ENCODE measurements at places on chromosomes 7 and 10.
A peak's percentile ranks its signal among the peaks of the same experiment; 100 is the strongest.

DNA sequence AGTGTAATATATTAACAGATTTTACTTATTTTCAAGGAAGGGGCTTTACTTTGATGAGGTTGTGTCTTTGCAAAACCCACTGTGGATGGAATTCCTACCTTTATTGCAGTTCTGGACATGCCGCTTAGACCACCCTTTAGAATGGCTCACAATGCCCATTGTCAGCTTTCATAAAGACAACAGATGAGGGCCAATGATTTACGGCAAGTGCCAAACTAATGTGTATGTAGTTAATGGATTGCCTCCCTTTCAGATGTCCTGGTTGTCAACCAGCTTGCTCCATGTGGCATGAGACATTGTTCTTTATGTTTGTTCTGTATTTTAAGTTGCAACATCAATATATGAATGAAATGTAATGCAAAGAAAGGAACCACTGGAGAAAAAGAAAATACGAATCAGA, 35.0 kb upstream of the ELMO1 start:
- DNase-seq = no peak

DNA sequence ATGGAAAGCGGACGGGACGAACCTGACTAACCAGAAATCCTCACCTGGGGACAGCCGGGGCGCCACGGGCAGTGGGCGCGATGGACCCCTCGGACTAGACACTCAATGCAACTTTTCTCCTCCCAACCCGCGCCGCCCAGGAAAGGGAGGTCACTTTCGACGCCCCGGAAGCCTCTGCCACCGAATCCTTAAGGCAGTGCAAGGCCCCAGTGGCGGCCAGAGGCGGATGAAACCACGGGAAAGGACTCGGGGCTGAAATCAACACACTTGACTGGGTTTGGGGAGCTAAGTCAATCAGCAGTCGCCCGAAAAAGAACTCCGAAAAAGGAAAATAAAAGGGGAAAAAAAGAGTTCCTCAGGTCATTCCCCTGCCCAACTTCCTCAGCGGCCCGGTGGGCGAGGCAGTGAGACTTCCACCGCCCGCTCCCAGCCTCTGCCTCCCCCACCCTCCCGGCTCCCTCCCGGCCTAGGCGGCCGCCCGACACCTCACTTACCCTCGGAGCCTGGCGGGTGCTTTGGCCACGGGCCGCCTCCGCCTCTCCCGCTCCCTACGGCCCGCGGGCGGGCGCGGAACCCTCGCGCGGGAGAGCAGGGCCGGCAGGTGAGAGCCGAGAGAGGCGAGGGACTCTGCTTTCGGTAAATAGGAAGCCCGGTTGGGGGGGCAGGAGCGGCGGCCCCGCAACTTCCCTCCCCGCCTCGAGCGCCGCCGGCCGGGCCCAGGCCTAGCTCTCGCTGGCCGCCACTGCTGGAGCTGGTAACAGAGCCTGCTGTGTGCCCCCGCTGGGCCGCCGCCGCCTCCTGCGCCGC, 518 bp downstream of the WAPL start:
- peak; percentile 62 for DNase-seq

GRCh38 chr10:13490503-13490902, 38.3 kb downstream of the BEND7 start:
- no peak for DNase-seq

DNA sequence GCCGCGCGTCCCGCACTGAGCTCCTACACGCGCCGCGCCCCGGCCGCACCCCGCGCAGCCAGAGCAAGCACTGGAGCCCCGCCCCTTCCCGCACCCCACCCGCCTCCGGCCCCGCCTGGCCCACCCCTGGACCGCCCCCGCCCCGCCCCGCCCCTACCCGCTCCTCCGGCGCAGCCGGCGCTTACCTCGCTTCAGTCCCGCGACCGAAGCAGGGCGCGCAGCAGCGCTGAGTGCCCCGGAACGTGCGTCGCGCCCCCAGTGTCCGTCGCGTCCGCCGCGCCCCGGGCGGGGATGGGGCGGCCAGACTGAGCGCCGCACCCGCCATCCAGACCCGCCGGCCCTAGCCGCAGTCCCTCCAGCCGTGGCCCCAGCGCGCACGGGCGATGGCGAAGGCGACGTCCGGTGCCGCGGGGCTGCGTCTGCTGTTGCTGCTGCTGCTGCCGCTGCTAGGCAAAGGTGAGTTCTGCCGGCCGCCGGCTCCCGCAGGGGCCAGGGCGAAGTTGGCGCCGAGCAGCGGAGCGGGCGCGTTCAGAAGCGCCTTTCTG, at the start of gene RET:
TSS of gene RET (plus strand) at position 194 of the 545 bp plus-strand sequence. CDS start at position 384, 190 bp downstream.
- DNase-seq = peak; percentile 54

DNA sequence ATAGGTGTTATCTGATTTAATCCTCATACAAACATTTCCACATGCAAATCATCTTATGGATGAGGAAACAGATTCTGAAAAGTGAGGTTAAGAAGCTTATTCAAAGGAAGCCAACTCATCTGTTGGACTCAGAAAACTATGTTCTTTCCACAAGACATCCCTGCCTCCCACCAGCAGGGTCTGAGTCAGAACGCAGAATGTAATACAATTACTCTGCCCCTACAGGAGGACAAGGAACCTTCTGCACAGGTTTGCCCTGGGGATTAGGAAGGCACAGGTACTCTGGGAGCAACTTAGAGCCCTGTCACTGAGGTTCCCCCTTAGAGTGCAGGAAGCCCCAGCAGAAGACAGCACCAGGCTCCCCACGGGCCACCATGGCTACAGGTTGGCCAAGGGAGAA, 255.7 kb downstream of the TNS3 start:
- no peak for DNase-seq

DNA sequence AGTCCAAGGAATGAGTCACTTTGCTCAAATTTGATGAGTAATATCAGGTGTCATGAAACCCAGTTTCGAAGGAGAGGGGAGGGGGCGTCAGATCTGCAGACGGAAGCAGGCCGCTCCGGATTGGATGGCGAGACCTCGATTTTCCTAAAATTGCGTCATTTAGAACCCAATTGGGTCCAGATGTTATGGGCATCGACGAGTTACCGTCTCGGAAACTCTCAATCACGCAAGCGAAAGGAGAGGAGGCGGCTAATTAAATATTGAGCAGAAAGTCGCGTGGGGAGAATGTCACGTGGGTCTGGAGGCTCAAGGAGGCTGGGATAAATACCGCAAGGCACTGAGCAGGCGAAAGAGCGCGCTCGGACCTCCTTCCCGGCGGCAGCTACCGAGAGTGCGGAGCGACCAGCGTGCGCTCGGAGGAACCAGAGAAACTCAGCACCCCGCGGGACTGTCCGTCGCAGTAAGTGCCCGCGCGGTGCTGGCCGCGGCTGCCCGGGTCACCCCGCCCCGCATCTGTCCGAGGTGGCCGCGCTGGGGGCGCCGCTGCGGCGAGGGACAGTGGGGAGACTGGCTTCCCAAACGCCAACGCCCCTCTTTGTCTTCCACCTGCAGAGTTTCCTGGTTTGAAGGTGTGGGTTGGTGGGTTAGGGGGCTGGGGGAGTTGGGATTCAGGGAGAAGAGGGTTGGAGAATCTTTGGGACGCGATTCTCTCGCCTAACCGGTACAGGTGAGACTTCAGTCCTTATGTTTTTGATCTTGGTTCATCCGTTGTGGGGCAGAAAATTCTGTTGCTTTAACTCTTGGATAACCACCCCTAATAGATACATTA, at the start of gene TAC1:
TSS of gene TAC1 (plus strand) at position 351 of the 829 bp plus-strand sequence. CDS start 527 bp downstream, outside the sequence.
- peak; percentile 35 for DNase-seq

GRCh38 chr10:87643920-87644319, 15.8 kb upstream of the PAPSS2 start:
- DNase-seq = no peak

GRCh38 chr10:123011987-123012386, 3.2 kb downstream of the ACADSB start:
- no peak for DNase-seq

GRCh38 chr7:69342154-69342884, 256.0 kb upstream of the AUTS2 start:
- DNase-seq = no peak

- no peak for DNase-seq
These were observed 38.4 kb downstream of the ZNF518A start for GRCh38 chr10:96168546-96168945.

DNA sequence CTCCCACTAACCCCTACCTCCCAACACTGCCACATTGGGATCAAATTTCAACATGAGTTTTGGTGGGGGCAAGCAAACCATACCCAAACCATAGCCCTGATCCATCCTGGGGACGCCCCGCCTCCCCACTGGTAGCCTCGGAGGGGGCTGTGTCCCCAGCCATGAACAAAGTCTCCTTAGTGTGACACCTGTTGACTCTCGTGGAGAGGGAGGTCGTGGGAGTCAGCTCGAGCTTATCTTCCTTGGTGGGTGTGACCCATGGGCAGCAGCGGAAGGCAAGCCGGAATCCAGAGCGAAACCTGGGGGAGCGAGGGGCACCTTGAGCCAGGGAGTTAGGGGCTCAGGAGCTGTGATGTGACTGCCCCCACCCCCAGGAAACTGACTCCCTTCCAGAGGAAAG, 11.9 kb downstream of the TACR2 start:
- no peak for DNase-seq

DNA sequence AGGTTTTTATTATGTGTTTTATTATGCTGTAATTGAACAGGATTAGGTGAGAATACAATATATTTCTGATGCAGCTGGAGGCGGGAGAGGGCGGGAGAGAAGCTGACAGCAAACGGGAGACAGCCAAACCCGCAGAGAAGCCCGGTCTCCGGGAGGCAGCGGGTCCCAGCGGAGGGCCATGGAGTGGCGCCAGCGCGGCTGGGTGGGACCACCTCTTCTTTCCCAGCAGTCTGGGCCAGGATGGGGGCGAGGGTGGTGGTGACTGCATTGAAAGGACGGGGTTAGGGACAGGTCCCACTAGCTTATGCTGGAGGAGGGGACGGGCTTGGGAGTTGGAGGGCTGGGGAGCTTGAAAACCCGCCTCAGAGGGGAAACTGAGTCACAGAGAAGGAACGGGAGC, 14.5 kb upstream of the KAZALD1 start:
- no peak for DNase-seq

GRCh38 chr7:34396437-34397064, 261.5 kb upstream of the NPSR1 start:
- no peak for DNase-seq

DNA sequence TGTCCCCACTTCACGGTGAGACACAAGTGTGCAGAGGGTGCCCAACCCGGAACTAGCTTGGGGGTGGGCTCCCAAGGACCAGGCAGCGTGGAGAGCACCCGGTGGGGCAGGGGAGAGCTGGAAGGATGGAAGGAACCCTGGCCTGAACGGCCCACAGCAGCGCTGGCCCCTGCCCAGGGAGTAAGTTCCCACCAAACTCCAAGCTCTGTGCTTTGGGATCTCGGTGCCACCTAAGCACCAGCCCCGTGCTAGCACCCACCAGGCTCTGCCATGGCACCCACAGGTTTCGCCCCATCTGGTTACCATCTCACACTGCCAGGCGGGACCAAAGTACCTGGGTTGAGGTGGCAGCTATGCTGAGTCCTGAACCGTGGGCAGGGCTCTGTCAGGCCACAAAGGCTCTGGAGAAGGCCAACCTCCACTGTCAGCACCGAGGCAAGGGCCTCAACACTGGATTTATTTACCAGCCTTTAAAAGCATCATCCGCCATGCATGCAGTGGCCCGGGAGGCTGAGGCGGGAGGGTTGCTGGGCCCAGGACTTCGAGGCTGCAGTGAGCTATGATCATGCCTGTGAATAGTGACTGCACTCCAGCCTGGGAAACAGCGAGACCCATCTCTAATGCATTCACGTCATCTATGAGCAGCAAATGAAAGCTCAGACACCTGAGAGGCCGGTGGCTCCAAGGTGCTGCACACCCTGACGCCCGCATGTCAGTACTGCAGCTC, 16.0 kb downstream of the GPER1 start:
- DNase-seq = no peak

GRCh38 chr7:27271384-27271783, 28.8 kb downstream of the EVX1 start:
- no peak for DNase-seq

- no peak for DNase-seq
These were observed 12.5 kb downstream of the CYP3A43 start for GRCh38 chr7:99840136-99840869.

DNA sequence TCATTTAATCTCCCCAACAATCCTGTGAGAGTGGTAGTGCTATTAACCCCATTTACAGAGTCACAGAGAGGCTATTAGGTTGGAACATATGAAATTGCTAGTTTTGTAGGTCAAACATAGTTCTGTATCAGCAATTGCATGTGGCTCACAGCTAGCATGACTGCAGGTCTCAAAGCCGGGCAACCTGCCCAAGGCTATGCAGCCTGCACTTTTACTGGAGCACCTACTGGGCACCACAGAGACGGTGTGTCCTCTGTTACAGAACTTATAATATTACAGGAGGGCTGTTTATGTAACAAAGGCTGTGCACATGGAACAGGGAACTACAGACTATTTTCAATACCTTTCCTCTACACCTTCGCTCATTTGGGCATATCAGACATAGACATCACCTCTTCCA, 355.8 kb downstream of the RPS24 start:
- DNase-seq = no peak

DNA sequence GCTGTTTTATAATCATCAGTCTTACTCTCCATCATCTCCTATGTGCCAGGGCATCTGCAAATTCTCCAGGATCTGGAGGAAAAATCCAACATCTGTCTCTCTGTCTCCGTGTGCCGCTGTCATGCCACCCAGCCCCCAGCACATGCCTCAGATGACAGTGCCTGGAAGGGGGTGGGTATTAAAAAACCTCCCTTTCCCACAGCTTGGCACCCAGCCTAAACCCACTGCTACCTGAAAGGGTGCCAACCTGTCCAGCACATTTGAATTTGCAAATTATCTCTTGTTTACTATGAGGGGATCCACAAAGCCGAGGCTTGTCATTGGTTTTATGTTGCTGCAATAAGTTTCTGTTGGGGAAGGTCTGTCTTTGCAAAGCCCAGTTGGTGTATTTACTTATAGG, 73.1 kb downstream of the EMX2 start:
- DNase-seq = no peak

DNA sequence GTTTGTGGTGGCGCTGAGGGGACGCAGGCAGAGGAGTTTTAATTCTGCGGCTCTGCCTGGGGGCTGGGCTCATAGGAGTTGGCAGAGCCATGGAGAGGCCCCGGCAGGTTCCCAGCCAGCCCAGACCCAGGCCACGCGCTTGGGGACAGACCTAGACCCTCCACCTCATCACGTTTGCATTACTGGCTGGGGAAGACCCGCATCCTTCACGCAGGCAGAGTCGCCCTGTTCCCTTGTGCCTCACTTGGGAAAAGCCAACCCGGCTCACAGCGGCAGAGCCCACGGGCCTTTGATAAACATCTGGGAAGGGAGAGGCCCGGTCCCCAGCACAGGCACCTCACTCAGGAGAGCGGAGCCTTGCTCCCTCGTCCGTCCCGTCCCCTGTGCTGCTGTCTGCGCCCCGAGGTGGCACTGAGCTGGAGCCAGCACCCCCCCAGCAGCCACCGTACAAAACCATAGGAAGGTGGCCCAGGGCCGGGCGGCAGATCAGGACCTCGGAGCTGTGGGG, 112.8 kb downstream of the CYTH3 start:
- DNase-seq = no peak

DNA sequence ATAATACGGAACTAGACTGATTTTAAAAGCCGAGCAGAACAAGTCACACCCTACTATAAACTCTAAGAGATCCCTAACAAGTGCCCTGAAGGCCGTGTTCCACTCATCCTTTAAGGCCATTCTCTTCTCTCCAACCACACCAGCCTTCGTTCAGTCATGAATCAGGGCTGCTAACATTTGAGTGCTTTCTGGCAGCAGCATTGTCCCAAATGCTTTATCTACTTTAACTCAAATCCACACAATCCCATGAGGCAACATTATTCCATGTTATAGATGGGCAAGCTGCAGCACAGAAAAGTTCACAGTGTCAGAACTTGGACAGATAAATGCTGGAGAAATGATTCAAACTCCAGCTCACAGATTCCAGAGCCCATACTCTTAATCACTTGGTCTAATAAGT, 73.5 kb downstream of the MALSU1 start:
- no peak for DNase-seq
